ENCODE measurements at places on chromosomes 1 and 21.

- H3K36me3 ChIP-seq: no peaks in the 10 kb centered on the region
- no peak overlapping the region for H3K27ac ChIP-seq
- peaks cover 19% of the 10 kb centered on the region for H3K27me3 ChIP-seq
- no peak for DNase-seq
- no peak overlapping the region for H3K4me3 ChIP-seq
Measured at GRCh38 chr1:9018333-9018732, 7.9 kb downstream of the SLC2A7 start.

GRCh38 chr1:41581216-41582003 lies 96.9 kb upstream of the EDN2 start:
- no peak for DNase-seq
- H3K27me3 ChIP-seq: no peaks in the 10 kb centered on the region
- peaks cover 70% of the 10 kb centered on the region for H3K36me3 ChIP-seq
- H3K4me3 ChIP-seq: no peak overlapping the region
- no peak overlapping the region for H3K27ac ChIP-seq
- peaks cover 47% of the 10 kb centered on the region for H3K4me1 ChIP-seq

GRCh38 chr1:43976045-43976444 lies 1.3 kb downstream of the ATP6V0B start:
- H3K27me3 ChIP-seq: peaks cover 1% of the 10 kb centered on the region
- peak overlapping the region; percentile 80 for H3K27ac ChIP-seq
- H3K36me3 ChIP-seq: peaks cover 43% of the 10 kb centered on the region
- peaks cover 58% of the 10 kb centered on the region for H3K4me1 ChIP-seq
- no peak for DNase-seq

DNA sequence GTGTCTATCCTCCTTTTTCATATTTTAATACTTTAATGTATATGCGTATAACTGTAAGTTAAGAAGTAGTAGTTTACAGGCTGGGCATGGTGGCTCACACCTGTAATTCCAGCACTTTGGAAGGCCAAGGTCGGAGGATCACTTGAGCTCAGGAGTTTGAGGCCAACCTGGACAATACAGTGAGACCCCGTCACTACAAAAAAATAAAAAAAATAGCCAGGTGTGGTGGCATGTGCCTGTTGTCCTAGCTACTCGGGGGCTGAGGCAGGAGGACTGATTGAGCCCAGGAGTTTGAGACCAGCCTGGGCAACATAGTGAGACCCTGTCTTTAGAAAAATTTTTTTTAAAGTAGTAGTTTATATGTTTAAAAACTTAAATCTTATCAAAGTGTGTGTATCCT lies 22.3 kb downstream of the ATPAF1 start:
- H3K36me3 ChIP-seq: peaks cover 49% of the 10 kb centered on the region
- peaks cover 8% of the 10 kb centered on the region for H3K4me1 ChIP-seq
- no peak for DNase-seq
- no peak overlapping the region for H3K27ac ChIP-seq
- H3K27me3 ChIP-seq: no peaks in the 10 kb centered on the region

- no peaks in the 10 kb centered on the region for H3K27me3 ChIP-seq
- no peak overlapping the region for H3K27ac ChIP-seq
- H3K4me3 ChIP-seq: no peak overlapping the region
- no peaks in the 10 kb centered on the region for H3K4me1 ChIP-seq
Measured at GRCh38 chr1:115727706-115728249, 40.7 kb downstream of the CASQ2 start.

DNA sequence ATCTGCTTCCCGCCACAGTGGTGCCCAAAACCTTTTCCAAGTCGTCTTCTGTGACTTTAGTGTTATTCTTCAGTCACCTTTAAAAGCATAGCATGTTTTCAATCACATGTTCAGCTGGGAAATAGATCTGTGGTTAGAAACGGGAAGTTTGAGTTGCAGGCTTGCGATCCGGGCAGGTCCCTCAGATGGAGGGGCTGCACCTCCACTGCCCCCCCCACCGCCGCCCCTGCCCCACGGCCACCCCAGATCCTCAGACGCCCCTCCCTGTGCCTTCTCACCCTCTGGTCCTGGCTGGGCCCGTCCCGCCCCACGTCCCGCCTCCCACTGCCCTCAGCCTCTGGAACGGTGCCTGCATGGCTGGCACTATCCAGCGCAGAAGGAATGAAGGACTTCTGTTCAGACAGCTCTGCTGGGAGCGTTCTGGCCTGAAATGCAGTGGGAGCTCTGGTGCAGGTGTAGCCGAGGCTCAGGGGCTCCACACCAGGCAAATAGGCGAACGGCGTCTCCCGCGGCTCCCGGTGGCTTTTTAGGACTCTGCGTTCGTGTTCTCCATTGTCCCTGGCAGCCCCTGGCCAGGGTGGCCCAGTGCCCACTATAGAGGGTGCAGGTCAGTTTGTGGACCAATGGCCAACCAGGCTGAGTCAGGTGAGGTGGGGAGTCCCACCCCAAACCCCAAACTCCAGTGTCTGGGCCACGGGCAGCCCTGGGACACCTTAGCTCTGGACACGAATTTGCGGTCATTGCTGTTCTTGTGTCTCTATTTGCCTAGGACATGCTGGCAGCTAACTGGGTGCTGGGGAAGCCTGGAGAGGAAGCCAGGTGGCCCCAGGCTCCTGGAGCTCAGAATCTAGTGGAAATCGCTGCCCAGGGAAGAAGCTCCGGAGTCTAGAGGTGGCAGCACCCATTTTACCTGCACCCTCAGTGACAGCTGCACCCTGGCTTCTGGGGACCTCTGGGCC lies 67.1 kb downstream of the FAAP20 start:
- no peaks in the 10 kb centered on the region for H3K36me3 ChIP-seq
- DNase-seq: no peak
- peaks cover 3% of the 10 kb centered on the region for H3K27me3 ChIP-seq
- peaks cover 6% of the 10 kb centered on the region for H3K4me1 ChIP-seq
- no peak overlapping the region for H3K27ac ChIP-seq
- peak overlapping the region; percentile 45 for H3K4me3 ChIP-seq

DNA sequence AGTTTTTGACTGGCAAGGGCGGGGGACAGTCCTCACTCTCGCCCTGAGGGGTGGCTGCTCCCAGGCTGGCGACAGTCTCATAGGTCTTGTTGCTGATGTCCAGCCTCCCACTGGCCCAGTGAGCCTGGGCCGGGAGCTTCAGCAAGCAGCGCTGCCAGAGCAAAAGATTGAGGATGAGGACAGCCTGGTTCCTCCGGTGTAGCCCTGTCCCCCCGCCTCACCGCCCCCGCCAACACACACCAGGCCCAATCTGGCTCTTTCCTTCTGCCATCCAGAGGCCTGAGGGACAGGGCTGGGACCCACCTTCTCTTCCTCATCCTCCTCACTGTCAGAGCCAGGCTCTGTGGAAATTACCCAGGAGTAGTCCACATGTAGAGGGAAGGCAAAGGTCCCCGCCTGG lies 8.6 kb upstream of the TCEA3 start:
- no peak overlapping the region for H3K4me3 ChIP-seq
- H3K27ac ChIP-seq: no peak overlapping the region
- H3K4me1 ChIP-seq: no peaks in the 10 kb centered on the region
- H3K36me3 ChIP-seq: no peaks in the 10 kb centered on the region

- H3K4me1 ChIP-seq: no peaks in the 10 kb centered on the region
- H3K27me3 ChIP-seq: no peaks in the 10 kb centered on the region
- H3K4me3 ChIP-seq: no peak overlapping the region
Measured at GRCh38 chr1:82932727-82933126, 1066.2 kb downstream of the TTLL7 start.

- H3K27ac ChIP-seq: no peak overlapping the region
- H3K27me3 ChIP-seq: no peaks in the 10 kb centered on the region
Measured at GRCh38 chr21:29405503-29406122, 106.9 kb downstream of the BACH1 start.

GRCh38 chr1:40438391-40439015 lies 11.8 kb upstream of the ZFP69B start:
- peaks cover 16% of the 10 kb centered on the region for H3K4me1 ChIP-seq
- DNase-seq: no peak
- peaks cover 20% of the 10 kb centered on the region for H3K36me3 ChIP-seq
- no peak overlapping the region for H3K27ac ChIP-seq
- H3K27me3 ChIP-seq: no peaks in the 10 kb centered on the region
- no peak overlapping the region for H3K4me3 ChIP-seq

DNA sequence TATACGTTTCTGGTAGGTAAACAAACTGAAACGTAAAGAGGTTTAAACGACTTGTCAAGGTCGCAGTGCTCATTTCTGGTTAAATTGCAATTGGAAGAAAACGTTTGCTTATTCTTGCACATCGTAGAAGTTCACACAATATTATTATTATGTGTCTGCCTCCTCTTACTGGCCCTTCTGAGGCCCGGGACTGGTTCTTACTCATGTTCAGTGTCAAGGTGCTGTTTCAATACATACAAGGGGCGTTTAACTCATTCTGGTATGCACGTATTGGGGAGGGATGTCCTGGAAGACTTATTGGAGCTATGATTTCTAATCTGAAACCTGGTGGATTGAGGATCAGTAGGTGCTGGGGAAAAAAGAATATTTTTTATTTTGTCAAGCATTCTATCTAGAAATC lies 932 bp downstream of the RPF1 start:
- H3K4me3 ChIP-seq: peak overlapping the region; percentile 98
- peaks cover 37% of the 10 kb centered on the region for H3K36me3 ChIP-seq
- DNase-seq: no peak
- H3K27me3 ChIP-seq: peaks cover 20% of the 10 kb centered on the region

DNA sequence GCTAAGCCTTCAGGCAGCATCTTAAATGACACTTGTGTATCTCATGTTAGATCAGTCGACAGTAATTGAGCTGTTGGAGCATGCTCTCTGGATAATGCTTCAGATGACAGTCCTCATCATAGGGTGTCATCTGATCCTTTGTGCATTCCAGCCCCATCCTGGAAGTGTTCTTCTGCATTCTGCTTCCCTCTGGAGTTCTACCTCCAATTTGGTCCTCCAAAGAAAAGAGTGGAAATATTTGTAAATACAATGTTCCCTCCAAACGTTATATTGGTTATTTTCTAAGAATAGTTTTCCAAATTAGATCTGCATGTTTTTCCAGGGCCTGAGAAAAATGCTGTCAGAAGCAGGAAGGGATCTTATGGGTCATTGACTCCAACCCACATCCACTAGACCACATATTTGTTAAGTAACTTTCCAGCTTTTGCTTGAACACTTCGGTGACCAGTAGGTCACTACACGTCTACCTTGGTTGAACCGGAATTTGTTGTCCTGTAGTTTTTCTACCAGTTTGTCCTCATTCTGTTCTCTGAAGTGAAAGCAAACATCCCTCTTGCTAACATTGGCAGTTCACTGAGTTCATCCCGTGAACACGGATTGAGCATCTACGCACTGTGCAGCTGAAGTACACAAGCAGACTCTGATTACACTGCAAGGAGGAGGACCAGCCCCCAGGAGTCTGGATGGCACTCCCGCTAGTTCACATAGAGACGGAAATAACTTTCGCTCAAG lies 136.0 kb downstream of the TLR5 start:
- no peak overlapping the region for H3K4me3 ChIP-seq
- no peaks in the 10 kb centered on the region for H3K4me1 ChIP-seq

GRCh38 chr1:172203135-172203823 lies 217.2 kb upstream of the C1orf105 start:
- H3K36me3 ChIP-seq: peaks cover 6% of the 10 kb centered on the region
- H3K4me1 ChIP-seq: no peaks in the 10 kb centered on the region
- DNase-seq: no peak

DNA sequence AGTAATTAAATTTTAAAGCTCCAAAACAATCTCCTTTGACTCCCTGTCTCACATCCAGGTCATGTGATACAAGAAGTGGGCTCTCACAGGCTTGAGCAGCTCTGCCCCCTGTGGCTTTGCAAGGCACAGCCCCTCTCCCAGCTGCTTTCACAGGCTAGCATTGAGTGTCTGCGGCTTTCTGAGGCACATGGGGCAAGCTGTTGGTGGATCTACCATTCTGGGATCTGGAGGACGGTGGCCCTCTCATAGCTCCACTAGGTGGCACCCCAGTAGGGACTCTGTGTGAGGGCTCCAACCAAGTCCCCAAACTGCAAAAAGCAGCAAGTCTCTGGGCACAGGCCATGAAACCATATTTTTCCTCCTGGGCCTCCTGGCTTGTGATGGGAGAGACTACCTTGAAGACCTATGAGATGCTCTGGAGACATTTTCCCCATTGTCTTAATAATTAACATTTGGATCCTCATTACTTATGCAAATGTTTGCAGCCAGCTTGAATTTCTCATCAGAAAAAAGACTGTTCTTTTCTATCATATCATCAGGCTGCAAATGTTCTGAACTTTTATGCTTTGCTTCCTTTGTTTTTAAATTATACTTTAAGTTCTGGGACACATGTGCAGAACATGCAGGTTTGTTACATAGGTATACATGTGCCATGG lies 554.1 kb upstream of the OLFM3 start:
- no peaks in the 10 kb centered on the region for H3K36me3 ChIP-seq
- H3K4me3 ChIP-seq: no peak overlapping the region

DNA sequence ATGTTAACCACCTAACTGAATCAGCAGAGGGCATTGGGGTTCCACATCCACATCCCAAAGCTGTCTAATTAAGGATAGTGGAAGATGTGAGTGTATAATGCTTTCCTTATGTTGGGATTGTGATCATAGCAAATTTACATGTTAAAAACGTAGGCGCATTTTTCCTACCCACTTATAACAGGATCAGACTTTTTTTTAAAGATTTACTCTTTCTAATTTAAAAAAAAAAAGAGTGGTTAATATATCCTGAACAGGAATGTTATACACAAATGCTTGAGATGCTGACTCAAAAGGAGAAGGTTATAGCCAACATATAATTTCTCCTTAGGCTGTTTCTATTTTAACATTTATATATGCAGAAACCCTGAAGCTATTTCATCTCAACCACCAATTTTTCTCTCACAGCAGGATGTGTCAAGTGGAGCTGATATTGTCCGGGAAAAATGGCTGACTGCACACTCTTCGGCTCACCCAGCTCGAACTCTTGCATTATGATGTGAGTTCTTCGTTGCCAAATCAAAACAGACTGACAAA lies 40.3 kb downstream of the RGS5 start:
- H3K27ac ChIP-seq: no peak overlapping the region
- H3K36me3 ChIP-seq: no peaks in the 10 kb centered on the region
- H3K4me1 ChIP-seq: no peaks in the 10 kb centered on the region
- no peaks in the 10 kb centered on the region for H3K27me3 ChIP-seq
- H3K4me3 ChIP-seq: no peak overlapping the region
- DNase-seq: no peak

- no peaks in the 10 kb centered on the region for H3K27me3 ChIP-seq
- H3K36me3 ChIP-seq: no peaks in the 10 kb centered on the region
- H3K4me3 ChIP-seq: no peak overlapping the region
- H3K27ac ChIP-seq: no peak overlapping the region
- no peaks in the 10 kb centered on the region for H3K4me1 ChIP-seq
Measured at GRCh38 chr1:34825455-34826091, 32.8 kb downstream of the GJA4 start.

- no peak overlapping the region for H3K27ac ChIP-seq
- peaks cover 29% of the 10 kb centered on the region for H3K36me3 ChIP-seq
- H3K4me1 ChIP-seq: peaks cover 19% of the 10 kb centered on the region
- peak; percentile 49 for DNase-seq
Measured at GRCh38 chr1:28208818-28209441, 23.9 kb downstream of the DNAJC8 start.

DNA sequence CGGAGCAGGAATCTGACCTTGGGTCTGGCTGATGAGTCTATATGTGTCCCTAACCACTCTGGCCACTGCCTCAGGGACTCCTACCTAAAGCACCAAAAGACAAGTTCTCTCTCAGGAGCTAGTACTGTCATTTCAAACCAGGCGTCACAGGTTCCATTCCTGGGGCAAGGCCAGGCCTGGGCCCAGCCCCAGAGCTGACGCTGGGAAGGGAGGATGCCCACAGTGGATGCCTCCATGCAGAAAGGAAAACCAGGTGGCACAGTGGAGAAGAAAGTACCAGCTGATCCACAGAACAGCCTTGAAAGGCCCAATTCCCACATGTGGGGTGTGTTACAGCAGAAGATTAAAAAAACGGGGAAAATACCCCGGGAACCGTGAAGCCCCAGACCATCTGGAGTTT lies 77.4 kb downstream of the DMRTB1 start:
- H3K4me1 ChIP-seq: no peaks in the 10 kb centered on the region
- DNase-seq: no peak
- peaks cover 3% of the 10 kb centered on the region for H3K27me3 ChIP-seq
- H3K27ac ChIP-seq: no peak overlapping the region

All from activated T-helper 1 cell treated with anti-CD3 and anti-CD28 coated beads, Interleukin-12 subunit alpha, Interleukin-12 subunit beta, Interleukin-2, Interleukin-4 antibody, amounts not matched to agents 30 ng/mL and 10 ng/mL and 1 ng/mL, durations not matched to agents 14 hours and 24 hours and 36 hours (primary cell).